Stimulated activated CD4-positive, alpha-beta T cell treated with anti-CD3 and anti-CD28 coated beads, Interleukin-12 subunit alpha, Interleukin-12 subunit beta, amount 100 ng/mL, for 24 hours (primary cell): ENCODE measurements at places on chromosomes 2 and 18.

DNA sequence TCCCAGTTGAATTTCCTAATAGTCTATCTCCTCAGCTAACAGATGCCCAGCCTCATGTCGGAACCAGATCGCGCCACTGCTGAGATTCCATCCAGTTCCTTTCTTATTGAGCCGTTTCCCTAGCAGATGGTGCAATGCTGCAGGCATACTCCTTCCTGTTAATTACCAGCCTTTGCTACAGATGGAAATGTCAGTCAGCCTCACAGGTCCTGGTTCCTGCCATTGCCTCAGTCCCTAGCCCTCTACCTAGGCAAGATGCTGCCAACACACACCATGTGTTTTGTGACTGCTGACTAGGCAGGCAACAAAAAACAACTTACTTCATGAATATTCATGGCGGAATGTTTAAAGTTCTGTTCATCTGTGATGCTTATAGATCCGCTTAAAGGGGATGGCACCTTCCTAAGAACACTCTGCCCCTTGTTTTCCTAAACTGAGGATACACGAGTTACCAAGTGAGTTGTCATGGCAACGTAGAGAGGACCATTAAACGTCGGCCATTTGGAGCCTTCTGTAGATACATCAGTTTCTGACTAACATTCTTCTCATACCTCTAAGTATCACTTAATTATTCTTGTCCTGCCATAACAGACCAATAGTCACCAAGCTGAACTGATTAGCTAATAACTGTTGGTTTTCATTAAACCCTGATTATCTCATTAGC is 749.5 kb downstream of the RNF144A start:
- no peak for DNase-seq

- no peak for DNase-seq
Observed at GRCh38 chr2:173667014-173667413, 298.2 kb downstream of the SP3 start.

GRCh38 chr2:239168575-239168974 is 232.2 kb downstream of the HDAC4 start:
- DNase-seq = no peak

DNA sequence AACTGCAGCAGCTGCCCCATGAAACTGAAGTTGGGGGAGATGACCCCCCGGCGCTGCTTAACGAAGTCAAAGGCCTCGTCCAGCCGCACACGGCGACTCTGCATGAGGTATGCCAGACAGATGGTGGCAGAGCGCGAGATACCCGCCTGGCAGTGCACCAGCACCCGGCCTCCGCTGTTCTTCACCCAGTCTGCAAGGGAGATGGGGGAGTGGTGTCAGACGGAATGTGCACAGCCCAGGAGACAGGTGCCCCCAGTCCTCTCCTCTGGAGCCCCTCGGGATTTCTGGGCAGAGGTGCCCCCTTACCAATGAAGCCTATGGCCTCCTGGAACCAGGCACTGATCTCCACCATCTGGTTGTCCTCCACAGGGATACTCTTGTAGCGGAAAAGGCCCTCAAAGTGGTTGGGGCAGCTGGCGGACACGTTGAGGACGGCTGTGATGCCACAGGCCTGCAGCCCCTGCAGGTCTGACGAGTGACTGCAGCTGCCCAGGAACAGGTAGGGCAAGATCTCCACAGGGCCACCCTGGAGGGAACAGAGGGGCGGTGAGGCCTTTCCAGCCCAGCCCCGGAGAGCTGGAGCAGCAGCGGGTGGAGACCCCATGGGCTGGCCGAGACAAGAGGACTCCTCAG is 1.3 kb downstream of the DUSP2 start:
- no peak for DNase-seq

GRCh38 chr18:37543321-37543720 is 22.3 kb downstream of the CELF4 start:
- no peak for DNase-seq

GRCh38 chr2:240594511-240595380 is 8.2 kb downstream of the CAPN10 start:
- DNase-seq = no peak

DNA sequence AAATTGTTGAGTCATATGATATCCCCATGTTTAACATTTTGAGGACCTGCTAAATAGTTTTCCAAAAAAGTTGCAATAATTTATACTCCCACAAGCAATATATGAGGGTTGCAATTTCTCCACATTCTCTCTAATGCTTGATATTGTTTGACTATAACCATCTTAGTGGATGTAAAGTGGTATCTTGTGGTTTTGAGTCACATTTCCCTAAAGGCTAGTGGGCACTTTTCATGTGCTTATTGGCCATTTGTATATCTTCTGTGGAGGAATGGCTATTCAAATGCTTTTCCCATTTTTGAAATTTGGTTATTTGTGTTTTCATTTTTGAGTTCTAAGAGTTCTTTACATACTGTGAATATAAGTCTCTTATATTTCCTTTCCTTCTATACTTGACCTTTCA is 82.7 kb downstream of the SCG2 start:
- no peak for DNase-seq

DNA sequence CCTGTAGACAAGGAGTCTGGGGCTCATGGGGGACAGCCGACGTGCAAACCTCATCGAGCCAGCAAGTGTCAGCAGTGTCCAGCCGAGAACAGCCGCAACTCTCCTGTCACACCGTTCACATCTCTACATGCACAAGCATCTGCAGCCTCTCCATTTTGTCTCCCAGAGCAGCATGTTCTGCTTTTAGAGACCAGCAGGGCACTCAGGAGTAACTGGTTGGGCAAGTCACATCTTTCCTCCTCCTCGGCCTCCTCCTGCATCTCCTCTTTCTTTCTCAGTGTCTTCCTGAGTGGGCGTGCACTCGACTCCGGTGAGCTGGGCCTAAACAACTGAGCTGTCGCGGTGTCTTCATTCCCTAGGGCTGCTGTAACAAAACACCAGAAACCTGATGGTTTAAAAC is 249.9 kb downstream of the SH3BP4 start:
- DNase-seq = no peak

GRCh38 chr2:105383432-105384166 is 15.3 kb downstream of the FHL2 start:
- DNase-seq = no peak

DNA sequence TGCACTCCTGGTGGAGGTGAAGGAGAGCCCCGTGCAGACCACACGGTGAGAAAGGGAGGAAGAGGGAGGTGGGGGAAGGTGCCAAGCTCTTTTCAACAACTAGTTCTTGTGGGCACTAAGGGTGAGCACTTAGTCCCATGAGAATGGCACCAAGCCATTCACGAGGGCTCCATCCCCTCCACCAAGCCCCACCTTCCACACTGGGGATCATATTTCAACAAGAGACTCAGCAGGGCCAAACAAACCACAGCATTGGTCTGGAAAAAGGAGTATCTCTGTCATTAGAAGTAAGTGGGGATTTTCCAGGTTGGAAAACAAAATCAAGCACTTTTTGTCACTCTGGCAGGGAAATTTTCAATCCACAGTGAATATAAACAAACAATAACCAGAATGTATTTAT is 38.4 kb downstream of the ZAP70 start:
- DNase-seq = no peak

DNA sequence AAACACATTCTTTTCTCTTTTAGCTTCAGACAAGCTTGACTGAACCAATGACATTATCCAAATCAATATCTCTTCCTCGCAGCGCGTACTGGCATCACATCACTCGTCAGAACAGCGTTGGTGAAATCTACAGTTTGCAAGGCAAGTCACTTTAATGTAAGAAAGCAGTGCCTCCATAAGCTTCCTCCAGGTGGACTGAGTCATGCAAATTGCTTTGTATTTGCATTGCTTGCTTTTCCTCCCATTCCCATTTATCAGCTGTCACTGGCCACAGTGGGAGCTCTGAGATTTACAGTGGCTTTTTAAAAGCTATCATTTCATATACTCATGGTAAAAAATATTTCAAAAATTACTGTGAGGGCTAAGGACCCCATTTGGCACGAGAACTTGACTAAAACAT is 189.9 kb downstream of the CD226 start:
- no peak for DNase-seq

DNA sequence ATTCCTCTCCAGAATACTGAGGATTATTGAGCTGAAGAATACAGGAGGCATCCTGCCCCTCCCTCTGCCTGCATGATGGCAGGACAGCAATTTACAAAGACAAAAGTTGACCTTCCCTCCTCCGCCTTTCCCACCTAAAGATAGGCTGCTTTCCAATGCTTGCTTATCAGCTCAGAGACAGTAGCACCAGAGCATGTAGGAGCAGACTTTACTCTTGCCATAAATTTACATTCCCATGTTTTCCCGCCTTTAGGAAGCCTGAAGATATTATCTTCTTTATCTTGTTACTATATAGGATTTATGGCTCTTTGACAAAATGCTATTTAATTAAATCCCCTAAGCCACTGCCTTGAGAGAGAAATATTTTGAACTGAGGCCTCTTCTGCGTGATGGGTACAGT is 135.6 kb upstream of the HNMT start:
- DNase-seq = no peak

- no peak for DNase-seq
Observed at GRCh38 chr2:160700021-160700814, 206.6 kb upstream of the RBMS1 start.

DNA sequence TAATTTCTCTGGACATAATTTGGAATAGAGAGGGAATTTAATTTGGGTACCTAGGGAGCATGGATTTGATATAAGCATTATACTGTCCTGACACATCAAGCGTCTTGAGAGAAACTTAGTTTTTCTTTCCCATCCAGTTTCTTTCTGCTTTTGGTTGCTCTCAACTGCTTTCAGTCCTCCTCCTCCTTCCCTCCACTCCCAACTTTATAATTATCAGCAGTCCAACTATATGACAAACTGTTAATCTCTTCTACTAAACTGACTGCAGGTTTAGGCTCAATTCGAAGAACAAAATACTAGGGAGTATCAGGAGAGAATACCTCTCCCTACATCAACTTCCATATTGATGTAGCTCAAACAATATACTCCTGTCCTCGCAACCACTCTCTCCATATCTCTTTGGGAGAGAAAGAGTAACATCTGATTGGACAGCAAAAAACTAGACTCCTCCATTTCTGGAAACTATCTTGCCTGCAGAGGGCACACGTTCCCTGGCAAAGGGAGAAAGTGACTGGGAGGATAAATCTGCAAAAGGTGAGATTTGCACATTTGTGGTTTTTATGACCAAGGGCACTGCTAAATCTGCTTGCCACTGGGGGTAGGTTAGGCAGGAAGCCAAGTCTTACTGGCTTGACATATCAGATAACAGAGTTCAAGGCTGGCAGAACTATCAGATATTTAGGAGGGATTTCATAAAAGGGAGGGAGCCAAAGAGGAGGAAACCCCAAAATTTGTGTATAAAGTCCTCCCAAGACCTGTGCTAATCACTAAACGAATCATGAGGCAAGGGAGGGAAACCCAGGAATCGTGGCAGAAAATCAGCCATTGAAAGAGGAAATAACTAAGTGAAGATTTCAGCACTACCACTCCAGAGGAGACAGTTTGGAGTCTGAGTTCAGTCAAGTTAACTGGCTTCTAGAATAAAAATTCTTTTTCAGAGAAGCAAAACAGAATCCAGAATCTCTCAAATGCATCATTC is 40.0 kb downstream of the ICA1L start:
- no peak for DNase-seq

GRCh38 chr2:104428155-104428554 is 425.8 kb upstream of the POU3F3 start:
- DNase-seq = no peak

- DNase-seq = no peak
Observed at GRCh38 chr2:25711675-25712354, 38.4 kb upstream of the DTNB start.

DNA sequence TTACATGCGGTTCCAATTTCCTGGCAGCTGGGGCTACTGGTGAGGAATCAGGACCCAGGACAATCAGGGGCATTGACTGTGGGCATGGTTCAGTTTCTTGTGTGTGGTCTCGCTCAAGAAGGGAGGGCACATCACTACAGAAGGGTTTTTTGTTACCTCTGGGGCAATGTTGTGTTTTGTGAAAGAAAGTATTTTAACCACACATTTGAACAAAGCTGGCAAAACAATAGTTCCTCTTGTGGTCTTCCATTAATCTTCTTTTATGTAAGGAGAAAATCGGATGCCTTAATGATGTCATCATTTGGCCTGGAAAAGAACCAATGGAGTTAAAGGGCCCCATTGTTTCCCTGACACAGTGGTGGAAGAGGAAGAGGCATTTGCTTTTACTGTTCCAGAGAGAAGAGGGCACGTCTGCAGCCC is 197.4 kb downstream of the SH3BP4 start:
- DNase-seq = no peak

GRCh38 chr18:48333563-48333962 is 75.6 kb downstream of the ZBTB7C start:
- no peak for DNase-seq
